ENCODE measurements at places on chromosomes 2 and 18. TPM values are rescaled to one million over a fixed set of nuclear protein-coding genes. Genes with fewer than 3 reads are reported as not detected.

Gene C2orf66
- total RNA-seq: not detected

Gene TYMS
- 0.63 TPM for total RNA-seq

Gene ACADL
- not detected for total RNA-seq

Gene ALLC
- not detected for total RNA-seq

Gene GULP1
- under 0.01 TPM for total RNA-seq

Gene GATA6
- 0.10 TPM for total RNA-seq

Gene KCNS3
- not detected for total RNA-seq

Gene MTHFD2
- total RNA-seq: 32.1 TPM

Gene DAW1
- not detected for total RNA-seq

Gene NETO1
- total RNA-seq: 1.5 TPM

Gene BCL2
- total RNA-seq: 78.2 TPM

Gene DPYSL5
- not detected for total RNA-seq

Gene PLA2R1
- total RNA-seq: not detected

Gene CCDC85A
- not detected for total RNA-seq
